HT-29 (cell line): ENCODE measurements at places on chromosomes 6 and 20. TPM values are rescaled to one million over a fixed set of nuclear protein-coding genes. Genes with fewer than 3 reads are reported as not detected.

DNA sequence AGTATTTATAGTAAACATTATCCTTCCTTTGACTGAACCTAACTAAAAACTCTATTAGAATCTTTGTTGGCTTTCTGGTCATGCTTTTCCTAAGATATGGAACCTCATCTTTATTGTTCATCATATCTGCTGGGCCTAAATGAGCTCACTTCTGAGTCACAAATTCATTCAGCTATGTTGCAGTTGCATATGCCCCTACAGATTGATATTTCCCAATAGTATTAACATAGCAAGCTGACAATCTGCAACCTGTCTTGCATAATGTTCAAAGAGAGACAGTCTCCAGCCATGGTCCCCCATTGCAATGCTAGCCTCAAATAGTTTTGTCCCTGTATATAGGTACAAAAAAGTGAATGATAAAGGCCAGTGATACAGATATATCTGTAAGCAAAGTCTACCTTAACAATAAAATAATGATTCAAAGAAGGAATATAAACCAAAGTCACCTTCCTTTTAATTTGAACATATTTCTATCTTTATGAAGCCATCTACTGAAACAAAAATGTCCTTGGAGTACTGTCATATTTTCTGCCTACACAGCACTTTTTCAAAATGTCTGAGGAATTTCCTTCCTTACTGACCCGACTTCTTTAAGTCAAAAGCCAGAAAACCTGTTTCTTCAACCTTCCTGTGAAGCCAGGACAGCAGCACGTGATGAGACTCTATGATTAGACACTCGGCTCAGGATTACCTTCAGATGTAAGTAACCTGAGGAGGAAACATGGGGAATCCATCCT, 140.7 kb downstream of the UBE3D start:
- no peak for DNase-seq

DNA sequence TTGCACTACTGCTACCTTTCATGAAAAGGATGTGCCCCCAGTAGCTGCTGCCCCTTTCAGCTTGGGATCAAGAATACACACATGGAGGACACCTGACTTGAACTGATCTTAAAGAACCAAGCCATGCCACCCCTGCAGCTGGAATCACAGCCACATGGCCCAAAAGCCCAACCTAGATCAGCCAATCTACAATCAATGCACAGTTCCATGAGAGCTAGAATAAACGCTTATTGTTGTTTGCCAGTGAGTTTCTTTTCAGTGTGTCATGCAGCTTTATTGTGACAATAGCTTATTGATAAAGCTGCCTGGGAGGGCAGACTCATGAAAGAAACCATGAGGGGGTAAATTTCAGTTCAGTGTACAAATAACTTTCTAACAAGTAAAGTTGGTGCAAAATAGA, 397.7 kb downstream of the PTPRT start:
- no peak for DNase-seq

GRCh38 chr6:53326372-53327016, 22.3 kb downstream of the ELOVL5 start:
- no peak for DNase-seq

The GMPR gene
- 0.08 and 0.55 TPM in 2 replicates for total RNA-seq

The BFSP1 gene
- total RNA-seq = 0.81 and 1.4 TPM in 2 replicates

GRCh38 chr20:1469925-1470571, 3.4 kb upstream of the NSFL1C start:
- peak; percentile 97 for DNase-seq

DNA sequence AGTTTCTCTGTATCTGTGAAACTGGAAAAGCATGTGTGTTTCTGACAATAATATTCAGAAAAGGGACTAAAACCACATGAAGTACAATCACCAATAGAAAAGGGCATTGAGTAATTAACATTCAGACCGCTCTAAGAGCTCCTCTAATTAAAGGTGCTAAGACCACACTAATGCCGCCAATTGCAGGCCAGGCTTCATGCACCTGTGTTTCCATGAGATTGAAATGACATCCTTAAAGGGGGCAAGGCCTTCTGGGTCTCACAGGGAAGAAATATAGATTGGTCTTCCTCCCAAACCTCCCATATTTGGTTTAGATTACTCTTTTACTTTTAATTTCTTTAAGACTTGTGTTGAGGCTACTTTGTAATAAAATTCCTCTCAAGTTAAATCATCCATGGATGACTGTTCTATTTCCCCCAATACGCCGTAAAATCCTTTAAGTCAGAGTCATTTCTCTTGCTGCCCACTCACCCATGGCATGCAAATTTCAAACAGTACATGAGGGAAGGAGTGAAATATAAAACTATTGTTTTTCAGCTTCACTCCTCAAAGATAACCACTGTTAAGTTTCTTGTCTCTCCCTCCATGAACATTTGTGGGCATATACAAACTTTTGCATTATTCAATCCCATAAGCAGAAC, 110.6 kb downstream of the UBE3D start:
- DNase-seq = no peak

GRCh38 chr6:30590509-30590908, 19.3 kb downstream of the ABCF1 start:
- DNase-seq = no peak
